Right lobe of liver (tissue), 6 donors: ENCODE measurements at places on chromosomes 16 and 17. TPM values are rescaled to one million over a fixed set of nuclear protein-coding genes. Genes with fewer than 3 reads are reported as not detected.

CD300E gene
- total RNA-seq: 0.24 TPM

RRAD gene
- 0.51 TPM for total RNA-seq

PYCARD gene
- total RNA-seq: 5.9 TPM

GRCh38 chr17:5557485-5557884, 26.8 kb downstream of the NLRP1 start:
- no peak for DNase-seq

- no peak for DNase-seq
These were observed 625 bp downstream of the DVL2 start for GRCh38 chr17:7233701-7234082.

- DNase-seq: no peak
These were observed 93.1 kb downstream of the CCDC182 start for GRCh38 chr17:57651996-57652395.
